CD8-positive, alpha-beta memory T cell (primary cell): ENCODE measurements at places on chromosomes 5 and 9.
A peak's percentile ranks its signal among the peaks of the same experiment; 100 is the strongest.

GRCh38 chr5:109028608-109029299 is 281.1 kb downstream of the FER start:
- DNase-seq, result no peak

DNA sequence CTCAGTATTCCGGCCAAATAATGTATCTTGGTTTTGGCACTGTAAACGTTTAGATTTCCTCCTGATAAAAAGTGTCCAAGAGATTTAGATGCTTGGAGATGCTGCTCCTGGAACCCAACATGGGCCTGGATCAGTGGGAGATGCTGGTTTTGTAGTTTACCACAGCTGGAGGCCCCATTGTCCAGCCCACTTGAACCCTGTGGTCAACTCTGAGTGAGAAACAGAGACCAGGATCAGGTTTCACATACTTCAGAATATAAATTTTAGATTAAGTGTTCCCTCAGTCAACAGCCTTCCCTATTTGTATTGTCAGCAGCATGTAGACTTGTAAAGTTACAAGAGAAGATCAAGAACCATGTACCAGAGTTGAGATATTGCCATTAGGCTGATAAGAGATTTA is 144.7 kb upstream of the C9orf72 start:
- DNase-seq, result no peak

DNA sequence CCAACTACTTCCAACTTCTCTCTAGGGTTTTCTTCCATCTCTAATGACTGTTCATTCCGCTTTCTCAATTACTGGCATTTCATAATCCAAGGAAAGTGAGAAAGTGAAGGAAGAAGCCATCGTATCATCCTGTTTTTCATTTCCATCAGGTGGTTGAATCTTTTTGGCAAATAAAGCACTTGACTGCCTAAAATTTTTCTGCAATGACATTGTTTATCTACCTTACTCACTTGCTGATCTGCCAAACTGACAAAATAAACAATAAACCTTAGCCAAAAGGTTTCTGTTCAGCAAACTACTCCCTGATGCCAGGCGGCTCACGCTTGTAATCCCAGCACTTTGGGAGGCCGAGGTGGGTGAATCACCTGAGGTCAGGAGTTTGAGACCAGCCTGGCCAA is 18.4 kb downstream of the FNBP1 start:
- DNase-seq, result no peak

- no peak for DNase-seq
Measured at GRCh38 chr5:2256691-2257280, 374.1 kb upstream of the IRX4 start.

GRCh38 chr9:16147726-16148125 is 594.9 kb downstream of the CCDC171 start:
- DNase-seq, result no peak

DNA sequence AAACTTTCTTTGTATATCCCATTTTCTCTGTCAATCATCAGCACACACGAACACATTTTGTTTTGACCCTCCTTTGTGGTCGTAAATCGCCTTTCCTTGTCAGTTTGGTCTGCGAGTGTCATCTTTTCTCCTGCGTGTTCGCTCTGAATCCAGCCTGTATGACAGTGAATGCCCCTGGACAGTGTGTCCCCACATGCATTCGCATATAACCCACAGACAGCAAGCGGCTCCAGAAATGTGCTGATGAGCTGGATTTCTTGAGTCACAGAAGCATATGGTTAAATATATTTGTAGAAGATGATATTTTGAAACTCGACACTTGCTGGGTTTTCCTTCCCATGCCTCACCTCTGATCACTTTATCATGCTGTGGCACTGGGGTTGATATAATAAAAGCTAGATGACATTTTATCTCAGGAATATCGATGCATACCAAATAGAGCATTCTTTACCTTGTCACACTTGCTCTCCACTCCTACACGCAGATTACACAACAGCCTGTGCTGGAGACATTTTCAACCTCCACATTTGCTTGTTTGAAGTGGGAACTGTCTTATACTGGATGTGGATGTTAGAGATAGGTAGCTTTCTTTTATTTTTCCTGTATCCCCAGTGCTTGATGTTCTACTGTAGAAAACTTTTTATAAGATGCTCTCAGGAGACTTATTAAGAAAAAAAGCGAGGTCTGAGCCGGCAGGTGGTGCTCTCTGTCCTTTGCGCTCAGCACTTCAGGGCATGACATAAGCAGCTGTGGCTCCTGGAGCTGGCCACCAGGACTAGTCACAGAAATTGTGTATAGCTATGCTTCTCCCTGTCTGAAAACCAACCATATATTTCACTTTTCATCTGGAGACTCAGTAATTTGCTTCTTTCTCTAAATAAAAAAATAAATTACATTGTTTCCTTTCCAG is 215.1 kb downstream of the SH3GL2 start:
- DNase-seq, result no peak

- no peak for DNase-seq
Measured at GRCh38 chr5:16617274-16617968, 624 bp upstream of the RETREG1 start.

- DNase-seq, result no peak
Measured at GRCh38 chr5:65128226-65128625, 353.5 kb downstream of the ADAMTS6 start.

DNA sequence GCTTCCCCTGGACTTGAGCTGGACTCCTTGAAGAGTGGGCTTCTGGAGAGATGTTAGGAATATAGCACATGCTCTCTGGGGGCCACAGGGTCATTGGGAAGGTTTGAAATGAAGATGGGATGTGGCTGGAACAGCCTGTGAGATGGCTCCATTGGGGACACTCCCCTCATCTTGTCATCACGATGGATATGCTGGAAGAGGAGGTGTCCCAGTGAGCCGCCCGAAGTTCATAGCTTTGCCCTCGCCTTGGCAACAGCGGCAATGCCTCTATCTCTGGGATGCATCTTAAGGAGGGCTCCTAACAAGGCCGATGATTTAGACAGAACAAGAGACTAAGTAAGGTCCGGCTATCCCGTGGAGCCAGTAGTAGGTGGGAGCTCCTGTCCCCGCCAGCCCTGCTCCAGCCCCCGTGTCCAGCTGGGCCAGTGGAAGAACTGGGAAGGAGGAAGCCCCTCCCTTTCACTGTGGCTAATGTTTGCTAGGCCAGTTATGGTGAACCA is 23.9 kb downstream of the AMBP start:
- DNase-seq, result no peak

GRCh38 chr9:116935149-116935897 is 248.2 kb downstream of the TRIM32 start:
- no peak for DNase-seq

GRCh38 chr9:114718801-114719221 is 36.8 kb upstream of the TEX48 start:
- DNase-seq, result peak; percentile 25

GRCh38 chr9:136335296-136336155 is 8.2 kb downstream of the GPSM1 start:
- no peak for DNase-seq

DNA sequence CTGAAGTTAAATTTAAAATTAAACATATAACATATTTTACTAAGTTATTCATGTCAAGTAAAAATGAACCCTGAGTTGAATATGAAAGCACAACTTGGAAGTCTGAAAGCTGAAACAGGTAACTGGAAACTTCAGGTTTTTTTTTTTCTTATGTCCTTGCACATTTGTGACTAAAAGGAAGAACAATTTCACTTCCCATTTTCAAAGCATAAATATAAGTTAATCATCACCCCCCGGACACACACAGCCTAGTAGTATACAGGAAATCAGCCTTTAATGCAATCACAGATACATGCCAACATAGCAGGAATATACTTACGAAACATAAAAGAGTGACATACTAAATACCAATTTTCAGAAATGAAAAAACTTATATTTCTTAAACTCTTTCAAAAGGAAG is 225.9 kb downstream of the RFX3 start:
- DNase-seq, result no peak

GRCh38 chr5:52560366-52560765 is 227.3 kb upstream of the ITGA1 start:
- no peak for DNase-seq

DNA sequence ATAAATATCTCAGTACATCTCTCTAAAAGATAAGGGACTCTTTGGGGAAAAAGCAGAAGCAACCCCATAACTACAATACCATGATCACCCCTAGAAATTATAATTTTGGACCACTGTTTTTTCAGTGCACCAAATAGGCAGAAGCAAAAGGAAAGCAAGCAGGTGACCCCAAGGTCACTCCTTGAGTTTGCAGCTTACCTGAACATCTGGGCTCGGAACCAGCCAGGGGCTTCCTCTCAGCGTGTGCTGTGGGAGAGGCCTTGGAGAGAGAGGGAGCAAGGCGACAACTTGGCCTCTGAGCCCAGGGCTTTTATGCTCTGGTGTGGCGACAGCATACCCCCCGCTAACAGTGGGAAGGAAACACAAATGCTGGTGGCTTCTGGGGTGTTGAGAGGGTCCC is 16.8 kb downstream of the BNIP1 start:
- DNase-seq, result no peak

DNA sequence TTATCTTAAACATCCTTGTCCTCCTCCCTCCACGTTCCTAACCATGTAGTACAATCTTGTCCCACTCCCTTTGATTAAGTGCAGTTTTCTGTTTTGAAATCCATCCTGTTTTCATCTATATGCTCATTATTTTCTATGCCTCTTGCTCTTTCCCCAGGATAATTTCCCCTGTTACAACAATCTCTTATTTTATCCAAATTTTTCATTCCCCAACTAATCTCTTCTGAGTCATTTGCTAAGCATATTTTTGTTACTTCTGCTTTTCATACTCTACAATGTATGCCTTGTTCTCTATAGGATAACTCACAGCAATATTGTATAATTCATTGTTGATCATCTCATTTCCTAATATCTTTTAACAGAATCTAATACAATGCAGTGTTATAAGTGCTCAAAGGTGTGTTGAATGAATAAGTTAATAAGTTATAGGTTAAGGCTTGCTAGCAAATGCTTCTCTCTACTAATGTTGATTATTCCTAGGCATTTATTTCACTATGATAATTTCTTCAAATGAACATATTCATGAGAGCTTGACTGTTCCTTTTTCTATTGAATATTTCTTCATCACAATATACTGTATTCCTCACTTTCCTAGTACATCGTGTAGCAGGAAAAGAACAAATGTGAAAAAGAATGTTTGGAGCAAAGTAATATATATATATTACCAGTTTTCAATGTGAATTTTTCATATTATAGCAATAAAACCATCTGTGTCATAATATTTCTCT is 1.5 kb downstream of the OMD start:
- no peak for DNase-seq

- DNase-seq, result no peak
Measured at GRCh38 chr9:13411791-13412190, 132.3 kb upstream of the MPDZ start.

DNA sequence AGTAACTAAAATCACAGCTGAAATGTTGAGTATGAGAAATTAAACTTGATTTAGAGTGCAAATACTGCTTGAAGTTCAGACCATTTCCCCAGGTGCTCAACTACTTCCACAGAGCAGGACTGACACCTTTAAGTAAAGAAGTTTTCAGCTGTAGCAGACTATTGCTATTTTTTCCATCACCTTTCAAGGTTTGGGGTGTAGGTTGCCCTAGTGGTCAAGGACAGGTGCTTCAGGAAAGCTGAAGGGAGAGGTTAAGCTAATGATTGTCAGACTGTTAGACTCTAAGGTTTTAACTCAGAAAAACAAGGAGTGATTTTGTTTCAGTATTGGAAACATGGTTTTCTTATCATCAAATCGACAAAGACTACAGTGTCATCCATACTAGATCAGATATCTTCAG is 162.1 kb downstream of the CCDC192 start:
- no peak for DNase-seq

DNA sequence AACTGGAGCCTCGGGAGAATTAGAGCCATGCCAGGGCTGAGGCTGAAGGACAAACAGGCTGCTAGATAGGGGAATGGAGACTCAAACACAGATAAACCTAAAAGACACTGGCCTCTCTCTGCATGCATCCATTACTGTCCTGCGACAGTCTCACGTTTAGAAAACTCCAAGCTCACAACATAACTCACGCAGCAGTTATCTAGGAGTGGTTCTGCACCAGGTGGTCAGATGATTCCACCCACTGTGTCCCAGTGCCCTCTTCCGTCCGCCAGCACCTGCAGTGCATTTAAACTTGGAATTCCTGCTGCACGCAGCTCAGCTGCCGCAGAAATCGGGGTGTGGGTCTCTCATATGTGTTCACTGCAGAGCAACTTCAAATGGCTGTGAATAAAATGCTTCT is 272.6 kb upstream of the IRX2 start:
- DNase-seq, result no peak

DNA sequence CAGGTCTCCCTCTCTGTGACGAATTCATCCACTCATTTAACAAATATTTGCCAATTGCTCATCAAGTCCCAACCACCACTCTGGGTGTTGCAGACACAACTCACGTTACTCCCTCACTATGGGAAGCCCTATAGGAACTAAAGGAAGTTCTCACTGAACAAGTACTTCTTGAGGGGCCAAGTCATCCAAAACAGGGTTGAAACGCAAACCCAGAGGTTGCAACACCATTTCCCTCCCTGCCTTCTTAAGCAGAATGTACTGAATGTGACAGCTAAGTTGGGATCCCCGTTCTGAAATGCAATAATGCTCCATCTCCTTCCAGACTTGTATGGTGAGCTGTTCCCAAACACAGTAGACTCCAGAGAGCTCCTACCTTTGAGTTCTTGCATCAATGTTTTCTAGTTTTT is 34.3 kb downstream of the EPB41L4B start:
- no peak for DNase-seq

DNA sequence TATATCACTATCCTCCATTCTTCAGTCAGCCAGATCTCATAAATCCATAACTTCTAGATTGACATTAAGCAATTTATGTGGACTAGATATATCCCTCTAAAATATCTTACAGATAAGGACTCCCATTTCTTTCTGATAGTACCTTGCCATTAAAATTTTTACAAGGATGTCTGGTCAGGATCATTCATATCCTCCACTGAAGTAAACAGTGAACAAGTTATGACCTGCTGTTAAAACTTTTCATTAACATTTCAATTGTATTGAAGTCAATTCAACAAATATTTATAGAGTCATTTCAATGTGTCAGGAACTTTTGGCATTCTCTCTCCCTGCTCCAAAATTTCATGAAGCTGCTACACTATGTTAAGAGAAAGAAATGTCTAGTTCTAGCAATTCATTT is 1159.6 kb downstream of the CDH12 start:
- DNase-seq, result no peak

GRCh38 chr9:89994988-89995613 is 390.3 kb downstream of the GADD45G start:
- no peak for DNase-seq

DNA sequence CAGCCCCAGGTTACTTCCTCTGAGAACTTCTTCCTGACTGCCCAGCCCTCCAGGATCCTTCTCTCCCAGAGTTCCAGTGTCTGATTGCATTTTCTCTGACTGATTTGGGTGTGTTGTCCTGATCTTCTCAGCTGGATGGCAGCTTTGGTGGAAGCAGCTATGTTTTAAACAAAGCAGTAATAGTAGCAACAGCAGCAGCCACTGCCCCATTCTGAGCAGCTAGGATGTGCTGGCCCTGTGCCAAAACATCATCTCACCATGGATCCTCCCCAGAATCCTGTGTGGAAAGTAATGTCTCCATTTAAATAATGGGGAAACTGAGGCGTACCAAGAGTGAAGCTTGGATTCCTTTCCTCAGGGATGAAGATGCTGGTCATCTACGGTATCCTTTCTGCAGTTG is 46.4 kb upstream of the PSD2 start:
- no peak for DNase-seq

- DNase-seq, result no peak
Measured at GRCh38 chr5:111532886-111533582, 20.7 kb upstream of the STARD4 start.
